Stimulated activated CD8-positive, alpha-beta memory T cell treated with anti-CD3 and anti-CD28 coated beads, Interleukin-4, amount 100 ng/mL, for 1 hour (primary cell): ENCODE measurements at places on chromosomes 4 and X.

GRCh38 chrX:45077748-45078424 is 122.8 kb downstream of the DIPK2B start:
- DNase-seq: no peak

DNA sequence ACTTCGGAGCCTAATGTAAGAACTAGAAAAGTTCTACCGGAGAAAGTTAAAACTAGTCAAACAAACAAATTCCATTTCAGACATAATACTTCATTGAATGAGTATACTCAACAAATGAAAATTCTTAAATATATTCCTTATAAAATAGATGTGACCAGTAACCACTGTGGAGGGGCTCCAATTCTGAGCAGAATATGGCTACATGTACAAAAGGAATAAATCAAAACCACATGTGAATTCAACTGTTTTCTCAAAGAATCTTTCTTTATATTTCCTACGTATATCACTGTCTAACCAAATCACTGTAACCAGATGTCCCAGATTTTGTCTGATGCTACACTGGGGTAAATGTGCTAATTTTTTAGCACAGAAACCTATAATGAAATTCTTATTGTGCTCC is 49.0 kb downstream of the HTN1 start:
- no peak for DNase-seq

DNA sequence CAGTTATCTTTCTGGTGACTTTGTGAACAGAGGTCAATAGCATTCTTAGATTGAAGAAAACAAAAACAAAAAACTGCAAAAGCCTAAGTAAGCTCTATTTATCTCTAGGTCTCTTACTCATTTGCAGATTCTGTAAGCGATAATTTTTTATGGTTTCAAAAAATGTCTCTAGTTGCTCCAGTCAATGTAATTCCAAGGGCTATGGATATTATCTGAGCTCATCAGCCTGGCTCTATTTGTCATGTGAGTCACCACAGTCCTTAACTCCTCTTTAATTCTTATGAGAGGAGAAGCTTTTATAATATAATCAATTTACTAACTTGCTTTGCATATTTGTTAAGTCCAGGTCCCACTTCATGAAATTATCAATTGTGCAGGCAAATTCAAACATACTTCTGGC is 79.1 kb downstream of the NPFFR2 start:
- no peak for DNase-seq

DNA sequence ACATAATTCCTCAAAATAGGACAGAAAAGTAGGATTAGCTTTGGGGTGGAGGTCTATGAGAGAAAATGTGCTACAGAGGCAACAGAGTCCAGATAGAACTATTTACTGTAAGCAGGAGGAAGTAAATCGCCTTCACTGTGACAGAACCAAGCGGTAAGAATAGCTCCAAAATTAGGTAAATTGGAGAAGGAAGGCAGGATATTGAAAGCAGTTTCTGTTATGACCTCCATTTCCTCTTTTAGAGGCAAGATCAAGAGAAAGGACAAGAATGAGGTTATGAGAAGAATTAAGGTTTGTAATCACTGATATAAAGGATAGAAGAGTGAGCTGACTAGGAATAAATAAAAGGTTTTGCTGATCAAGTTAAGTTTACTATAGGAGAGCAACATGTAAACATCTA is 44.1 kb upstream of the NEUROG2 start:
- DNase-seq: no peak

GRCh38 chr4:129094347-129094746 is 1.0 kb upstream of the SCLT1 start:
- no peak for DNase-seq

- DNase-seq: no peak
Observed at GRCh38 chrX:154002215-154002719, 17.4 kb downstream of the IRAK1 start.

- no peak for DNase-seq
Observed at GRCh38 chr4:40976343-40976742, 226.6 kb downstream of the NSUN7 start.

- DNase-seq: no peak
Observed at GRCh38 chr4:85591406-85592098, 116.6 kb downstream of the ARHGAP24 start.

DNA sequence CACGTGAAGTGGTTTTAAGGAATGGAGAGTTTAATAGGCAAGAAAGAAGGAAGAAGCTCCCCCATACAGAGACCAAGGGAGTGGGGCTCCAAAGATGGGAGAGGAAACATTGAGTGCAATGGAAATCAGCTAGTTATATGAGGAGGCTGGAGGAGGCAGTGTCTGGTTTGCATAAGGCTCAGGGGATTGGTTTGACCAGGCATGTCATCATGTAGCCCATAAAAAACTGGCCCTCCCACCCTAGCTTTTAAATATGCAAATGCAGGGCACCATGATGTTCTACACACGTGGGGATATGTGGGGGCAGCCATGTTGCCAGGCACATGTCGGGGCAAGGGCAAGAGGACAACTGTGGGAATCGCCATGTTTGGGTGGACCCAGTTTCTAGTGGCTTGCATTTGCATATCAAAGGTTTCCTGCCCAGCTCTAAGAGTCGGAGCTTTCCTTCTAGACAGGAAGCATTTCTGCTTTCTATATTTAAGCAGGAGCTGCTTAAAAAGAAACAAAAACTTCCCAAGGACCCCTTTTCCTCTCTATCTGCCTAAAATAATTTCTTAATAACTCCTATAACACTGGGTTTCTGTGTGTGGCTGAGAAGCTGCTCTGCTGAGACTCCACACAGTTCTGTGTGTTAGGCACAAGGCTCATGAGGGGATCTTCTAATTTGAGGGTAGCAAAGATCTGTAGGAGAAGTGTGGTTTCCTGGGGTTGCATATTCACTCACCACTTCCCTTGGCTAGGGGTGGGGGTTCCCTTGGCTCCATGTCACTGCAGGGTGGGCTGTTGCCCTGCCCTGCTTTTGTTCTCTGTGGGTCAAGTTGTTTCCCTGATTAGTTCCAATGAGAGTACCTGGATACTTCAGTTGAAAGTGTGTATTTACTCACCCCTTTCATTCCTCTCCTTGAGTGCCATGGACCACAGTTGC is 113.5 kb downstream of the VSIG4 start:
- no peak for DNase-seq

- no peak for DNase-seq
Observed at GRCh38 chr4:160009656-160010493, 907.0 kb downstream of the RAPGEF2 start.

- DNase-seq: no peak
Observed at GRCh38 chr4:145731028-145731427, 51.1 kb downstream of the C4orf51 start.

DNA sequence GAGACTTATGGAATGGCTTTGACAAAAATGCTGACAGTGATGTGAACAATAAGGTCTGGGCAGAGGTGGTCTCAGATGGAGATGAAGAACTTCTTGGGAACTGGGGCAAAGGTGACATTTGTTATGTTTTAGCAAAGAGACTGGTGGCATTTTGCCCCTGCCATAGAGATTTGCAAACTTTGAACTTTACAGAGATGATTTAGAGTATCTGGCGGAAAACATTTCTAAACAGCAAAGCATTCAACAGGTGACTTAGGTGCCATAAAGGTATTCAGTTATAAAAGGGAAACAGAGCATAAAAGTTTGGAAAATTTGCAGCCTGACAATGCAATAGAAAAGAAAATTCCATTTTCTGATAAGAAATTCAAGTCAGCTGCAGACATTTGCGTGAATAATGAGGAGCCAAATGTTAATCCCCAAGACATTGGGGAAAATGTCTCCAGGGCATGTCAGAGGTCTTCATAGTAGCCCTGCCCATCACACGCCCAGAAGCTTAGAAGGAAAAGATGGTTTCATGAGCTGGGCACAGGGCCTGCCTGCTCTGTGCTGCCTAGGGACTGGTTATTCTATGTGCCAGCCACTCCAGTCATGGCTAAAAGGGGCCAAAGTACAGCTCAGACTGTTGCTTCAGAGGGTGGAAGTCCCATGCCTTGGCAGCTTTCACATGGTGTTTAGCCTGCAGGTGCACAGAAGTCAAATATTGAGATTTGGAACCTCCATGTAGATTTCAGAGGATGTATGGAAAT is 782.2 kb downstream of the TRAM1L1 start:
- no peak for DNase-seq

DNA sequence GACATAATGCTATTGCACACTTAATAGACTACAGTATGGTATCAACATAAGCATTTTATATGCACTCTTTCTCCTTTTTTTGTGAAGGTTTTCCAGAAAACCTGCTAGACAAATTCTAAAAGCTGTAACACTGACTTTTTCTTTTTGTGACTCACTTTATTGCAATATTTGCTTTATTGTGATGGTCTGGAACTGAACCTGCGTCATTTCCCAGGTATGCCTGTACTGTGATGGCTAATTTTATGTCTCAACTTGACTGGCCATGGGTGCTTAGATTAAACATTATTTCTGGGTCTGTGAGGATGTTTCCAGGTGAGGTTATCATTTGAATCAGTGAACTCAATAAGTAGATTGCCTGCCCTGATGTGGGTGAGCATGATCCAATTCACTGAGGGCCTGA is 35.5 kb upstream of the LAMP2 start:
- DNase-seq: no peak

- DNase-seq: no peak
Observed at GRCh38 chr4:153901220-153901619, 112.3 kb upstream of the SFRP2 start.

DNA sequence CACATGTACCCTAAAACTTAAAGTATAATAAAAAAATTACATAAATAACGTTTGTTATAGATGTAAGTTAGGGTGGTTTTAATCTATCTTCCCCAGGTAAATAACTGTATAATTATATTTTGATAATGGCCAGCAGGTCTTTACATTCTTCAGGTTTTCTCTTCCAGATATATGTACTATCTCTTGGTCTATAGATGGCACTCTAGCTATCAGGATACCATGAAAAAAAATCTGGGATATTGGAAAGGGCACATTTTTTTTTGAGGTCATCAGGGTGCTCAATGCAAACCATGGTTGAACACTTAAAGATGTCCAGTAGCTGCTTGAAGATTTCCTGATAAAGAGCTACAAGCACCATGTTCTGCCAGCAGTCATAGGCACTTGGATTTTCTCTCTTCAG is 15.6 kb upstream of the ADH4 start:
- no peak for DNase-seq

GRCh38 chrX:17355976-17356375 is 19.0 kb upstream of the NHS start:
- DNase-seq: no peak

- no peak for DNase-seq
Observed at GRCh38 chr4:150212485-150212884, 134.2 kb downstream of the DCLK2 start.

- DNase-seq: no peak
Observed at GRCh38 chr4:103397541-103397940, 199.4 kb upstream of the CENPE start.

DNA sequence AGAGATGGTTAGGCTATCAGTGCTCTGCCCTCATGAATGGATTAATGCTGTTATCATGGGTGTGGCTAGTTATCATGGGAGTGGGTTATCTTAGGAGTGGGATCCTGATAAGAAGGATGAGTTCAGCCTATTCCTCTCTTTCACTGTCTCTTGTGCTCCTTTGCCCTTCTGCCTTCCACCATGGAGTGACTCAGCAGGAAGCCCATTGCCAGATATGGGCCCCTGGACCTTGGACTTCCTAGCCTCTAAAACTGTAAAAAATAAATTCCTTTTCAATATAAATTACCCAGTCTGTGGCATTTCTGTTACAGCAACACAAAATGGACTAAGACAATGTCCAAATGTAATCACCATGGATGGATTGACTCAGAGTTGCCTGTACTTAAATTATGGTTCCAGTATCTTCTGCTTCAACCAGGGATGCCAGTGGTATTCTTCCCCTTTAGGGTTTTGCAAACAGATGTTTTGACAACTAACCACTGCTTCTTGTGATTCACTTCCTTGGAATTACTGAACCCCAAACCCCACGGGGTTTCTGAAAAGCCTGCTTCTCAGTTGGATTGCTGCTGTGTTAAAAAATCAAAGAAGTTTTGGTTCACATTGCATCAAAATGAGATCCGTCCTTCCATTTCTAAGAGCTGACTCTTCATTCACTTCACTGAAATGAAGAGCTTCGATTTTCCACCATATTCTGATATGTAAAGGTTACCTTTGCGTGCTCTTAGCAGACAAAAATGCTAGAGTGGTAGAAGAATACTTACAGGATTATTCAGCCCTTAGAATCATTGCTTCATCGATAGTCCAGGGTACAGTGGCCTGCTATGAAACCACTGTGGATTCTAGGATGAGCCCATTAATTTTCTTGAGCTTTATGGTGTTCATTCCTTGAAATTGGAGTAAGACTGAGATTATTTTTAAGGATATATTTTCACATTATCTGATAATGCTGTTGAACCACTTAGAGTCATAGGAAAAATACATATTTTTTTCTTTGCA is 107.7 kb downstream of the FRMPD4 start:
- no peak for DNase-seq

DNA sequence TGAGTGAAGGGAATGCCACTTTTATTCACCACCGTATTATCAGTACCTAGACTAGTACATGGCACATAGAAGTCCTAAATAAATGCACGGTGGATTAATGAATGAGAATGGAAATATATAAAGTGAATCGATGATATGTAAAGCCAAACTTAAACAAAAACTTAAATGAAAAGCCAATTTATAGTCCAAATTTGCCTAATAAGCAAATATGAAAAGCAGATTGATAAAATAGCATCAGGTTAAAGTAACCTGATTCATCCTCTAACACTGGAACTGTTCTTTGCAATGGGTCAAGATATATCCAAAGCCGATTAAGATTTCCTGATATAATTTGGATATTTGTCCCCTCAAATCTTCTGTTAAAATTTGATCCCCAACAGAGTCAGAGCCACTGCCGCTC is 66.9 kb upstream of the MAGEB10 start:
- no peak for DNase-seq

GRCh38 chrX:78102091-78102490 is 2.0 kb upstream of the PGK1 start:
- no peak for DNase-seq

DNA sequence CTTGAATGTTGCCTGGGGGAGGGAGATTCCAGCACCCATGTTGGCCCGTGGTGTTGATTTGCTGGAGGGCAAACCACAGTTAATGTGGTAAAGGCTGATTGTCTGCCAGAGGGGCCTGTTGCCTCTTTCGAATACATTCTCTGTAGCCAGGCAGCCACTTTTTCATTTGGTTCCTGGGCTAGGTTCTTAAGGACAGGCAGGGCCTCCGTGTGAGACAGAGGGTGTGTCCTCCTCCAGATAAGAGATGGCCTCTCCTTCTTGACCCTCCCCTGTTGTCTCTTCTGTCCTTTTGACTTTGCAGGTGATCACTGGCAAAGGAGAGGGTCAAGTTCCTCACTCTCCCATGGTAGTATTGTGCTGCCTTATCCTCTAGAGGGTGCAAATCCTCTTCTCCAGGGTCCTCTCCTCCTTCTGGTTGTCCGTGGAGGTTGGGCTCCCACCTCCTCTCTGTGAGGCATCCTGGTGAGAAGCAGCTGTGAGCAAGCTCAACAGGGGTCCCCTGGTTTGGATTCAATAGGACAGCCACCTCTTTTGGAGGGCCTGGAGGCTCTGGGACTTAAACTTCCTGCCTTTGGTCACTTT is 44.9 kb downstream of the ZNF182 start:
- DNase-seq: no peak
